ENCODE measurements at places on chromosomes 4 and X.
A peak's percentile ranks its signal among the peaks of the same experiment; 100 is the strongest.

DNA sequence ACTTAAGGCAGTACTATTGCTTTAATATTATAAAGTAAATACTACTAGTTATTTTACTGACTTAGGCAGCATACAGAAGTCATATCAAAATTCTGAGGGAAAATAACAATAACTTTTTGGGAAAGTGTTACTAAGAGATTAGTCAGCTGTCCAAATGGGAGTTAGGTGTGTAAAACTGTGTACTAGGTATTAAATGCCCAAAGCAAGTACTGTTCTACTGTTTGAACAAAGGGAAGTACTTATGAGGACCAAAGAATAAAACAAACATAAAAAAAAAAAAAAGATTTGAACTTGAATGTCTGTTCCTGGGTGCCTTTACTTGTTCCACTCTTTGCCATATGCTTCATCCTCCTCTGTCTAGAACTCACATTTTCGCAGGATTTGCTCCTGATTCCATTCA lies 174.4 kb downstream of the MSL3 start:
- no peak for DNase-seq

- no peak for DNase-seq
These were observed 58.8 kb upstream of the ATP6AP2 start for GRCh38 chrX:40521868-40522450.

GRCh38 chrX:56764153-56764974 lies 35.3 kb downstream of the NBDY start:
- peak; percentile 53 for DNase-seq

DNA sequence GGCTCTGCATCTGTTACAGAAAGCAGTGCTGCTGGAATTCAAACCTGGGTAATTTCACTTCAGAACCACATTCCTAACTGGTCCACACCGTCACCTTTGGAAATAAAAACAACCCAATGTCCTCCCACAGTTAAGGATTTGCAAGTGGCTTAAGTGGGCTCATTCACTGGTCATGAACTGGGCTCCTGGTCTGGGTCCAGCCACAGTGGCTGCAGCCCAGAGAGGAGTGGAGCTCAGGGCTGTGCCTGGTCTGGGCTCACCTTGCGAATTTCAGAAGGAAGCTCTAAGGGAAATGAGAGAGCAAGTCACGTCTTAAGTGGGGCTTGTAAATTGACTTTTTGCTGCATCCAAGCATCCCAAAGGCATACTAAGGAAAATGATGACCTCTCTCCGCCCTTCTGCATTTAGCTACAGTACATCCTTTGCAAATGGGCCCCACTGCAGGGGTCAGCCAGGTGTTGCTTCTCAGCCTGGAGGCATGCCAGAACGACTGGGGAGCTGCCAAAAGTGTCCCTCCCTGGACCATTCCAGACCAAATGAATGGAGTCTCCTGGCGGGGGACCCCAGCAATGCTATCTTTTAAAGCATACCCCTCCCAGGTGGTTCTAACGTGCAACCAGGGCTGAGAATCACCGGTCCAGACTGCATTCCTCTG lies 25.6 kb upstream of the CRMP1 start:
- no peak for DNase-seq

DNA sequence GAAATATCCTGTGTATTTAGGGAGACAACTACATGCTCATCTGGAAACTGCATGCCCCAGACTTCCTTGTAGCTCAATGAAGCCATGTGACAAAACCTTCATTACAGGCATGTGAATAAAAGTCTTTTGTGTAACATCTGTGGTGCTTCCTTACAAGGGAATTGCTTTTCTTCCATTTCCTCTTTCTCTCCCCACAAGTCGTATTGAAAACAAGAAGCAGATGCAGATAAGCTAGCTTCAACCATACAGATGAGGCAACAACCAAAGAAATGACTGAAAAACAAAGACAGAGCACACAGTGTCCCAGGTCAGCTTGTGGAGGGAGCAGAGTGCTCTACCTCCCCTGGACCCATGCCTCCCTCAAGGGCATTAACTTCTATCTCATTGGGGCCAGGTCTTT lies 115.8 kb upstream of the INPP4B start:
- DNase-seq: no peak

- no peak for DNase-seq
These were observed 103.3 kb upstream of the TLR3 start for GRCh38 chr4:185965426-185966384.

Measured in fibroblast of skin of right biceps (primary cell).